Prostate gland (tissue), 2 donors: ENCODE measurements at places on chromosomes 1 and 21.

GRCh38 chr1:107824946-107825345 lies 140.0 kb downstream of the VAV3 start:
- no peak for DNase-seq
- H3K27me3 ChIP-seq: no peaks in the 10 kb centered on the region
- no peaks in the 10 kb centered on the region for H3K36me3 ChIP-seq
- H3K4me3 ChIP-seq: no peak overlapping the region
- no peaks in the 10 kb centered on the region for H3K4me1 ChIP-seq

- no peak for DNase-seq
- H3K27ac ChIP-seq: no peak overlapping the region
- no peaks in the 10 kb centered on the region for H3K36me3 ChIP-seq
Measured at GRCh38 chr1:214840356-214840755, 237.4 kb downstream of the CENPF start.

- H3K27ac ChIP-seq: no peak overlapping the region
- no peaks in the 10 kb centered on the region for H3K27me3 ChIP-seq
- DNase-seq: no peak
- H3K36me3 ChIP-seq: no peaks in the 10 kb centered on the region
- no peak overlapping the region for H3K4me3 ChIP-seq
- H3K4me1 ChIP-seq: peaks cover 14% of the 10 kb centered on the region
Measured at GRCh38 chr1:67711855-67712212, 26.8 kb downstream of the GADD45A start.

DNA sequence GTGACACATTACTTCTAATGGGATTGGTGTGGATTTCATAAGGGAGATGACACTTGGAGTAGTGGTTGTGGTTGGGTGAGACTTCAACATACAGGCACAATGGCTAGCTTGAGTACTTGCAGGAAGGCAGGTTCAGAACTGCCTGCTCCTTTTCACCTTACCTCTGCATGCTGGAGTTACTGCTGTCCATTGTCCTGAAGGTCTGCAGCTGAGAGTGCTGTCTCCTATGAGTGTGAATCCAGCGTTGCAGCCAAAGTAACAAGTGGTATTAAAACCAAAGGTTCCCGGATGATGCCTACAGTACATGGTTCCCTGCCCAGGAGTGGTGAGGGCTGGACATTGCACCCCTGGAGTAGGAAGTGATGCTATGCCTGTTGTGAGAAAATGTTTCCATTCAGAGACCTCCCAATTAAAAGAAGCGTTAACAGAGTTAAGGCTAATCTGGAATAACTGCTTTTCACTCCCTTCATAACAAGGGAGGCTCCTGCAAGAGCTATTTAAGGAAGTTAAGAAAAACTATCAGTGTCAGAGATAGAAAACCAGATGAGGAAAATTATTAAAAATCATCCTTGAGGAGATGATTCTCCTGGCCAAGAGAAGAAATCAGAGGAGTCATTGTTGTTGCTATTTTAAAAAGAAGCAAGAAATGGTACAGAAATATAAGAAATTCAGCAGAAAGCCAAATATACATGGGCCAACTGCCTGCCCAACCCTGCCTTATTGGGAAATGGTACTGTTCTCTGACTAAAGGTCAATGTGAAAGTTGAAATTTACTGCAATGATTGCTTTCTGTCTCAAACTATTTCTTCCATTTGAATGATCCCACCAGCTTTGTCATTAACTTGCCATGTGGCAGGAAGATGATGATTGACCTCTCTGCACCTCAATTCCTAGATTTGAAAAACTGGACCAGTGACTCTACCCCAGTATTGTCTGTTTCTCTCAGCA lies 9.8 kb upstream of the F5 start:
- no peak for DNase-seq
- no peaks in the 10 kb centered on the region for H3K4me1 ChIP-seq
- no peaks in the 10 kb centered on the region for H3K36me3 ChIP-seq
- no peak overlapping the region for H3K4me3 ChIP-seq
- H3K27ac ChIP-seq: no peak overlapping the region
